Effector CD8-positive, alpha-beta T cell (primary cell): ENCODE measurements at places on chromosomes 4 and X.

DNA sequence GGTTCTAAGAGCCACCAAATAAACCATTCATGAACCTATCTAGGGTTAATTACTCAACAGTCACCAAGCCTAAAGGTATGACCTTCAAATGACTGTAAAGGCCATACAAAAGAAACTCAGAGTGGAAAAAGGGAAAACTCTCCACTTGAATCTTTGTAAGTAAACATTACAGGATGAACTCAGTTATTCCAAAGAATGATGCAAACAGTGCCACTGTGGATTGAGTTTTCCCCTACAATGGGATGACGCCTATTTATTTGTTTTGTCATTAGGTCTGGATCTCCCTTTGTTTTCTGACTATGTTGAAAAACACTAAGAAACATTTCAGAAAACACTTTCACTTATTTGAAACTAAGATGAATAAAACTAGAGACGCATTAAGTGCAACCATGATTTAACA lies 12.7 kb downstream of the NUDT6 start:
- DNase-seq: no peak

DNA sequence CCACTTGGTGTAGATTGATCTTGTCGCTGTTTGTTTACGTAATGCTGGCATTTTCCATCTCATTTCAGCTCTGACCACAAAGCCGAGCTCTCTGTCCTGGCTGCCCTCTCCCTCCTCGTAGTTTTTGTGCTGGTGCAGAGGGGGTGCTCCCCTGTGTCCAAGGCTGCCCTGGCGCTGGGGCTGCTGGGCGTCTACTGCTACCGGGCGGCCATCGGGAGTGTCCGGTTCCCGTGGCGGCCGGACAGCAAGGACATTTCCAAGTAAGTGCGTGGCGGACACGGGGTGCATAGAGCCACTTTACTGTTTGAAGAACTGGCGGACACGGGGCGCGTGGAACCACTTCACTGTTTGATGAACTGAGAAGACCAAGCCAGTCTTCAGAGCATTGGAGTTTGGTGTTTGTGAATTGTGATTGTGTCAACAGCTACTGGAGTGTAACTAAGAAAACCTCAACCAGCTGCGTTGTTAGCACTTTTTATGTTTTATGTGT lies 28.0 kb downstream of the PIGG start:
- no peak for DNase-seq

- DNase-seq: no peak
These were observed 119.0 kb downstream of the TET2 start for GRCh38 chr4:105265689-105266088.

GRCh38 chr4:107577743-107578142 lies 142.3 kb downstream of the PAPSS1 start:
- no peak for DNase-seq

GRCh38 chr4:102501447-102501696 lies 213 bp downstream of the NFKB1 start:
- DNase-seq: no peak

GRCh38 chrX:68121371-68121770 lies 311.9 kb downstream of the OPHN1 start:
- DNase-seq: no peak

GRCh38 chrX:3271183-3271833 lies 75.1 kb downstream of the MXRA5 start:
- no peak for DNase-seq

DNA sequence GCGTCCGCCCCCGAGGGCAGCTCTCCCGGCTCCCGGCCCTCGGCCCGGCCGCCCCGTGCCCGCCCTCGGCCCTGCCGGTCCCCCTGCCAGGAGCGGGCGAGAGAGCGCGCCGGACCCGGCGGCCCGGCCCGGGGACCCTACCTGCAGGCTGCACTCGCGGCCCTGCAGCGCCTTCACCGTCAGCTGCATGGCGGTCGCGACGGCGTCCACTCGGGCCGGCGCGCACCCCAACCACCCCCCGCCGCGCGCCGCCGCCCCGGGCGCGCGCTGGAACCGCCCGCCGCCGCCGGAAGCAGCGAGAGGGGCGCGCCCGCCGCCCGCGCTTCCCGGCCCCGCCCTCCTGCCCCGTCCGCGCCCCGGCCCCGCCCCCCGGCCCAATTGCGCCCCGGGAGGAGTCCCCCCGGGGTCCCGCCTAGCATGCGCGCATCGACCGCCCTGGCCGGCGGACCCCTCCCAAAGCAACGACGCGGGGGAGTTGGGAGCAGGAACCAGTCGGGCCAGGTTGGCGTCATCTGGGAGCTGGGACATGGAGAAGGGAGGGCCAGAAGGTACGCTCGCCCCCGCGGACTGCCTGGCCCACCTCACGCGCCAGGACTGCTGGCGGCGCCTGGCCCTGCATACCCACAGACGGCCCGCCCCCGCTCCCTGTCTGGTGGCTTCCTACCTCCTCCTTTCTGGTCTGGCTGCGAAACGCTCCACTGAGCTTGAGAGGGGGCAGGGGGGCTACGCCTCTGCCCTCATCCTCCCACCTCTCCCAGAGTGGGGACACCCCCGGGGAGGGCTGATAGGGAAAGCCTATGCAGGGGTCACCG lies at the start of gene UBL4A:
Gene UBL4A, minus strand, starts transcription at position 220 of the 812 bp plus-strand sequence. Its CDS starts 31 bp downstream, at position 189.
- DNase-seq: peak; percentile 24

- no peak for DNase-seq
These were observed 33.8 kb upstream of the FGFBP2 start for GRCh38 chr4:15996773-15997172.

DNA sequence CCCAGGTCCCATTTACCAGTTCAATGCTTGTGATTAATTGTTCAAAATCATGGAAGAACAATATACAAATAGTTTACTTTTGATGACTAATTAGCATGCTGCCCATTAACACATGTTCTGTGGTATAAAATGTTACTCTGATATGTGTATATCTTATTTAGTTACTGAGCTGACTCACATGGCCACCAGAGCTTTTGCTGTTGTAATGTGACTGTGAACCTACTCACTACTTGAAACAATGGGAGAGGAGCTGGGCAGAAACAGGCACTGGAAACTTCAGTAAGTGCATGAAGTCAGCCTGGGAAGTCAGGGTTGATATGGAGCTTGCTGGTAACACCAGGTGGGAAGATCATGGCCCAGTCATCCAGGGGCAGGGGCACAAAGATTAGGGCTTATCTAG lies 72.7 kb upstream of the MAD2L1 start:
- no peak for DNase-seq
